Kasumi-1 (cell line): ENCODE measurements at places on chromosomes 11 and 22.
A peak's percentile ranks its signal among the peaks of the same experiment; 100 is the strongest.

GRCh38 chr22:39312410-39312809, 7.0 kb downstream of the RPL3 start:
- no peak for DNase-seq

GRCh38 chr11:76371170-76371569, 9.8 kb downstream of the THAP12 start:
- DNase-seq = peak; percentile 29

GRCh38 chr11:85028329-85029101, 598.6 kb downstream of the DLG2 start:
- DNase-seq = no peak

DNA sequence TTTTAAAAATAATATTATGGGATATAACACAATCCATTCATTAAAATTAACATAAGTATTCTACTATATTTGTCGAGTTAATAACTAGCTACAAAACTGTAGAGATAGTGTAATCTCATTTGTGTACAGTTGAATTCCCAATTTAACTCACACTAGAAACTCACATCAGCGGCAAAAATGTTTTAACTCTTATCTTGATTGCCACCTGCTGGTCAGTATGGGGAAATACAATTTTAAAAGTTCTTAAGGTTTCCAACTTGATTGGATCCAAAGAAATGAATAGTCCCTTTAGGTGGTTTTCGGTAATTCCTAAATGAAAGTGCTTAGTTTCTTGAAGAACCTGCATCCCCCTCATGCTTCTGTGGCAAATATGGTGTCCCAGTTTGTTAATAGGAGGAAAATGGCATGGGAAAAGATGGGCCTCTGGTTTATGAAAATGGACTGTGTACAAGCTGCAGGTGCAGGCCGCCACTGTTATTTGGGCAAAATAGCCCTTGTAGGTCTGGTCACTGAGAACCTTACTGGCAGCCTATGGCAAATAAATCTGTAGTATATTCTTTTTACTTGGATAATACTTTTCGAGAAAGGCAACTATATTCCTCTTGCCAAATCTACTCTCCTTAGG, 33.7 kb upstream of the SLC17A6 start:
- DNase-seq = peak; percentile 65

DNA sequence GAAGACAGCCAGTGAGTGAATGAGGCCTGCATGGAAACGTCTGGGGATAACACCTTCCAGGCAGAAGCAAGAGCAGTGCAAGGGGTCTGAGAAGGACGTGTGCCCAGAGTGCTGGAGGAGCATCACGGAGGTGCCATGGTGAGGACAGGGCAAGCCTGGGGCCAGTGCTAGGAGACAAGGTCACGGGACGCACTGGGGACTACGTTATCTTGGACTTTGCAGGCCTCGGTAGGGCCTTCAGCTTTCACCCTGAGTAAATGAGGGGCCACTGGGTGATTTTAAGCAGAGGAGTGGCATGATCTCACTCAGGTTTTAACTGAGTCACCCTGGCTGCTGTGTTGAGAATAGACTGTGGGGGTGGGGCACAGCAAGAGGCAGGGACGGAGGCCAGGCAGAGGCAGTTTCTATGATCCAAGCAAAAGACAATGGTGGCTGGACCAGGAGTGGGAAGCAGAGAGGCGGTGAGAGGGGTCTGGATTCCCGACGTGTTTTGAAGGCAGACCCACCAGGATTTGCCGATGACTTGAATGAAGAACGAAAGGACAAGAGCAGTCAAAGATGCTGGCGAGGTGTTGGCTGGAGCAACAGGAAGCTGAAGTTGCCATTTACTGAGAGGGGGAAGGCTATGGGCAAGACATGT, 102.7 kb upstream of the PARVA start:
- no peak for DNase-seq

DNA sequence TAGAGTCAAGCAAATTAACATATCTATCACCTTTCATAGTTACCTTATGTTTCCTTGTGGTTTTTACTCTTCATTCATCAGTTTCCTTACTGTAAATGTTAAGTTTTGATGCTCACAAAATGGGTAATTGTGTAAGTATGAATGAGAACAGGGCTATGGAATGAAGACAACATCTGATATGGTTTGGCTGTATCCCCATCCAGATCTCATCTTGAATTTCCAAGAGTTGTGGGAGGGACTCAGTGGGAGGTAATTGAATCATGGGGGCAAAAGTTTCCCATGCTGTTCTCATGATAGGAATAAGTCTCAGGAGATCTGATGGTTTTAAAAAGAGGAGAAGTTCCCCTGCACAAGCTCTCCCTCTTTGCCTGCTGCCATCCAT, 107.6 kb downstream of the CCDC34 start:
- no peak for DNase-seq

DNA sequence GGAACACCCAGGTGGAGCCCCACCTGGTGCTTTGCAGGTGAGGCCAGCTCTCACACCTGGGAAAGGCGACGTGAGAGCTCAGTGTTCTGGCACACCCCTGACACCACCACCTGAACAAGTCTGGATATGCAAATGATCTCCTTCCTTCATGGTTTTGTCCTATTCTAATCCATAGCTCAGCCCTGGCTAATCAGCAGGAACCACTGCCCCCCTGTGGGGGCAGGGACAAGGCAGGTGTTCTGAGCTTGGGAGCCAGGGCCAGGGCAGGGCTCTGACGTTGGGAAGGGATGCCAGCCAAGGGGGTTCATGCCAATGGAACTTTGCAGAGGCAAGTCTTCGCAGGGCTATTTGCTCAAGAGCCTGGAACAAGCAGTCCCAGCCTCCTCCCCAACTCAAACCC, 144.2 kb downstream of the TRIM29 start:
- DNase-seq = no peak

GRCh38 chr11:134332189-134332631, 422 bp downstream of the GLB1L2 start:
- no peak for DNase-seq

- DNase-seq = no peak
Measured at GRCh38 chr22:30992565-30992964, 23.5 kb downstream of the TUG1 start.

DNA sequence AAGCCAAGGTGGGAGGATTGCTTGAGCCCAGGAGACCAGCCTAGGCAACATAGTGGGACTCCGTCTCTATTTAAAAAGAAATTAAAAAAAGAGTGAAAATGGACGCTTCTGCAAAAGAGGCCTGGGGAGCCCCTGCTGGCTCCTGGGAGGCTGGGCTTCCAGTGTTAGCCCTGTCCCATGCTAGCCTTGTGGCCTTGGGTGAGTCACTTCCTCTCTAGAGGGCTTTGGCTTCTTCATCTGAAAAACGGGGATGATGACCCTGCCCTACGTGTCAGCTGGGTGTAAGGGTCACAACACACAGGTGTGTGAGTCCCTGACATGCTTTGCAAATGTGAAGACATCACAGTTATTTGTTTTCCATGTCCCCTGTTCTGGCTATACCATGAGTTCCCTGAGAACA, 32.8 kb downstream of the FAM227A start:
- DNase-seq = no peak

- DNase-seq = peak; percentile 83
Measured at GRCh38 chr11:95337175-95337957, 106.4 kb upstream of the SESN3 start.

DNA sequence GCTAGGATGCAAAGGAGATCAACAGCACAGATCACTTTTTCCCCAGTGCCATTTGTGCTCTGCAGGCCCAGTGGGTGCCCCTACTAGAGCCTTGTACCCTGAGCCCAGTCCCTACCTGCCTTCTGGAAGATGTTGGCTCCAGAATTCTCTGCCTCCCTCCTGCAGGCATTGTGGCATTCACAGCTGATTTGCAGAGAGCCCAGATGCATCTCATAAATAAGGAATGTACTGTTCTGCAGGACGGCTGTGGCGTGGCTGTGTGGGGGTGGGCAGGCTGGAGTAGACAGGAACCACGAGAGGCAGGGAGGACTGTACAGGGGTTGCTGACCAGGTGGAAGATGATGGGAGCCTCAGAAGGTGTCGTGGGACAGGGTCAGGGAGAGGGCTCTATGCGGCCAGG, 11.2 kb upstream of the MIAT start:
- no peak for DNase-seq

DNA sequence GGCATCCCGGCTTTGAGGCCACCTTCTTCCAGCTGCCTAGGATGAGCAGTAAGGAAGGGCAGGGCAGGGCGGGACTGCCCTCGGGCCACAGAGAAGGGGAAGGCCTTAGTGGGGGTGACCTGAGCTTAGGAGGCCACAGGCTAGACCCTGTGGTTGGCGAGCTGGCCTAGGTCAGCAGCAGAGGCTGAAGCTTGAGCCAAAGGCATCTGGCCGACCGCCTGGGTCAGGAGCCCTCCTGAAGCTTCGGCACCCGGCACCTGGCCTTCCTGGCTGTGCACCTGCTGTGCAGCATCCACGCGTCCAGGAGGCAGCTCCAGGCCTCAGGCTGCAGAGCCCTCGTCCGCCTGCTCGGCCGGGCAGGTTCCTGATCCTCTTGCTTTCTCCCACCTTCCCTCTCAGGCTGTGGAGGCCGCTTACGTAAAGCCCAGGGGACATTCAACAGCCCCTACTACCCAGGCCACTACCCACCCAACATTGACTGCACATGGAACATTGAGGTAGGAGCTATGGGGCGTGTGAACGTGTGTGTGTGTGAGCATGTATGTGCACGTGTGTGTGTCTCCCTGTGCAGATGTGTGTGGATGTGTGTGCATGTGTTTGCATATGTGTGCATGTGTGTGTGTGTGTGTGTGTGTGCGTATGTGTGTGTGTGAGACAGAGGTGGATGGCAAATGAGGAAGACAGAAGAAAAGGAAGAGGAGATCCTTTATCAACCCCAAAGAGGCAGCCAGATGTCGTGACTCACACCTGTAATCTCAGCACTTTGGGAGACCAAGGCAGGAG, 34.9 kb downstream of the ST14 start:
- DNase-seq = no peak

- DNase-seq = no peak
Measured at GRCh38 chr11:9057888-9058287, 33.5 kb downstream of the SCUBE2 start.
